Dermis blood vessel endothelial cell (primary cell): ENCODE measurements at places on chromosomes 7 and 10. TPM values are rescaled to one million over a fixed set of nuclear protein-coding genes. Genes with fewer than 3 reads are reported as not detected.

Gene HMX2
- not detected in 2 replicates for total RNA-seq

Gene IQCE
- total RNA-seq, result 6.0 and 10.4 TPM in 2 replicates

Gene PNLIP
- total RNA-seq, result not detected in 2 replicates

Gene TPK1
- total RNA-seq, result 14.8 and 24.1 TPM in 2 replicates

Gene FAM25C
- total RNA-seq, result not detected in 2 replicates

Gene LLCFC1
- total RNA-seq, result not detected in 2 replicates

Gene TIMM23B
- 12.4 and 15.3 TPM in 2 replicates for total RNA-seq

Gene LRRD1
- total RNA-seq, result under 0.01 TPM in 1 of 2 replicates, not detected in the other

Gene RBP3
- not detected in 2 replicates for total RNA-seq

Gene TUBB8
- 0.09 TPM in 1 of 2 replicates, not detected in the other for total RNA-seq

Gene CCDC146
- 1.4 and 2.4 TPM in 2 replicates for total RNA-seq

Gene CFAP46
- total RNA-seq, result 0.19 and 0.85 TPM in 2 replicates

Gene MCM10
- 6.3 and 19.5 TPM in 2 replicates for total RNA-seq

Gene LIPM
- not detected in 2 replicates for total RNA-seq

Gene IL15RA
- 13.9 and 15.7 TPM in 2 replicates for total RNA-seq

Gene NFE2L3
- total RNA-seq, result 33.4 and 38.6 TPM in 2 replicates

Gene CDHR3
- 0.51 and 0.84 TPM in 2 replicates for total RNA-seq

Gene RSPH10B
- total RNA-seq, result 1.0 and 1.3 TPM in 2 replicates

Gene UPK3BL2
- 2.3 and 2.7 TPM in 2 replicates for total RNA-seq

Gene SERPINE1
- 289 and 399 TPM in 2 replicates for total RNA-seq

Gene UBE2D1
- 9.4 and 11.3 TPM in 2 replicates for total RNA-seq

Gene ADRB1
- total RNA-seq, result 19.0 and 22.0 TPM in 2 replicates

Gene CYP3A7
- total RNA-seq, result not detected in 2 replicates

Gene GALNT17
- total RNA-seq, result not detected in 2 replicates

Gene OR2A42
- not detected in 2 replicates for total RNA-seq

Gene TSPAN12
- 74.5 and 83.4 TPM in 2 replicates for total RNA-seq

Gene ANTXRL
- total RNA-seq, result not detected in 2 replicates

Gene CHST12
- 6.8 and 21.5 TPM in 2 replicates for total RNA-seq

Gene DNAJB6
- total RNA-seq, result 119 and 155 TPM in 2 replicates

Gene TMEM140
- total RNA-seq, result 40.7 and 76.1 TPM in 2 replicates

Gene ANK3
- 0.85 and 4.4 TPM in 2 replicates for total RNA-seq

Gene HMX3
- not detected in 2 replicates for total RNA-seq

Gene HOGA1
- 0.85 and 0.88 TPM in 2 replicates for total RNA-seq

Gene TMUB1
- total RNA-seq, result 28.4 and 35.6 TPM in 2 replicates

Gene GBX1
- total RNA-seq, result not detected in 2 replicates

Gene OPALIN
- not detected in 2 replicates for total RNA-seq

Gene NKX2-3
- not detected in 2 replicates for total RNA-seq

Gene ENO4
- not detected in 2 replicates for total RNA-seq

Gene PCBD1
- total RNA-seq, result 57.3 and 93.5 TPM in 2 replicates

Gene CARD11
- total RNA-seq, result 1.1 and 1.4 TPM in 2 replicates

Gene OPN4
- total RNA-seq, result not detected in 2 replicates

Gene ARMC3
- total RNA-seq, result not detected in 2 replicates

Gene OR6B1
- total RNA-seq, result not detected in 2 replicates

Gene ARHGAP22
- 8.3 and 19.0 TPM in 2 replicates for total RNA-seq

Gene HOXA6
- total RNA-seq, result 2.9 and 8.6 TPM in 2 replicates

Gene PRLHR
- not detected in 2 replicates for total RNA-seq

Gene MRM2
- 15.3 and 20.1 TPM in 2 replicates for total RNA-seq

Gene HOXA3
- 2.4 and 6.0 TPM in 2 replicates for total RNA-seq

Gene VWC2
- total RNA-seq, result not detected in 2 replicates

Gene CCDC186
- total RNA-seq, result 21.6 and 24.3 TPM in 2 replicates

Gene MYL10
- total RNA-seq, result not detected in 2 replicates

Gene COL28A1
- 0.17 TPM in 1 of 2 replicates, not detected in the other for total RNA-seq

Gene GIGYF1
- 18.0 and 20.8 TPM in 2 replicates for total RNA-seq

Gene AKR1C4
- total RNA-seq, result not detected in 2 replicates

Gene EGR2
- 0.37 and 1.0 TPM in 2 replicates for total RNA-seq

Gene HTRA1
- total RNA-seq, result 54.7 and 117 TPM in 2 replicates

Gene PLCE1
- total RNA-seq, result 2.7 and 3.6 TPM in 2 replicates

Gene IKZF1
- 0.17 TPM in 1 of 2 replicates, not detected in the other for total RNA-seq

Gene COBL
- under 0.01 TPM in 1 of 2 replicates, not detected in the other for total RNA-seq
